ENCODE measurements at places on chromosomes 1 and 21.

DNA sequence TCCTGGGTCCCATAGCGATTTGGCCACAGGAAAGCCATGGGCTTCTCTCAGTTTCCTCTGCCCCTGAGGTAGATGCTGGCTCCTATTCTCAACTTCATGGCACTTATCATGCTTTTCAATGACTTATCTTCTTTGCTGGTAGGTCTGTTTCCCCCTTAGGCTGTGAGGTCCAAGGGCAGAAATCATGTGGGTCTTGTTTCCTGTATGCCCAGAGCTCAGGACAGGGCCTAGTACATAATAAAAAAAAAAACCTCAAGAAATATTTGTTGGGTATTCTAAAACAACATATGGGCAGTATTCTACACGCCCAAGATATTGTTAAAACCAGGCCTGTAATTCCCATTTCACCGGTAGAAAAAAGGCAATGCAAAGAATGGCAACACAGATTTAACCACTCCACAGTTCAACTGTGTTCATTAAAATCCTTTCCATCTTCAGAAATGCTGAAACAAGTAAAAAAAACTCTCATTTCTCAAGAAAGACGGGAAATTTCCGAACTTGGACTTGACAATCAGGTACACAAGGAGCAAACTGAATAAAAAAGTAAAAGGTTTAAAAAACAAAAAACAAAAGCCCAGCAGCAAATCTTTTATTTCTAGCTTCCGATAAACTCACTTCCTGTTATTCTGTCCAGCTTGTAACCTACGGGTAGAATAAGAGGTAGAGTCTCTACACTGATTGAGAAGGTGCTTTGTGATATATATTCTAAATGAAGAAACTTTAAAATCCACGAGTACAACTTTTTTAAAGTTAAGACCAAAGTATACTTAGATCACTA, 6.3 kb upstream of the TDRD10 start:
- no peak for DNase-seq

DNA sequence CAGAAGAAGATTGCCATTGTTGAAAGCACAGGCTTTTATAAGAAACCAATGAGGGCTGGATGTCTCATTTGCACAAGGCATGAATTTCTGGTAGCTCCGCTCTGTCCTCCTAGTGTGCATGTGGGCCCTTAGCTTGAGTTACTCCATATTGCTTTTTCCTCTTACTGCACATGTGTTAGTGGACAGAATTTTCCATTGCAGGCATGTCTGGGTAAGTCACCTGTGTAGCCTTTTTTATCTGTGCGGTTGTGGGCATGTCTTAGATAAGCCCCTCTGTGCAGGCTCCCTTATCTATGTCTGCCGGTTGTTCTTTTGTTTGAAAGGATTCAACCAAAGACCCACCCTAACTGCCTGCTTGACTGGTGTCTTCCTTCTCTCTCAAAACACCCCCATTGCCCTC, 7.2 kb upstream of the CLCA1 start:
- DNase-seq, result no peak

GRCh38 chr1:68201546-68202238, 30.6 kb downstream of the WLS start:
- peak; percentile 27 for DNase-seq

DNA sequence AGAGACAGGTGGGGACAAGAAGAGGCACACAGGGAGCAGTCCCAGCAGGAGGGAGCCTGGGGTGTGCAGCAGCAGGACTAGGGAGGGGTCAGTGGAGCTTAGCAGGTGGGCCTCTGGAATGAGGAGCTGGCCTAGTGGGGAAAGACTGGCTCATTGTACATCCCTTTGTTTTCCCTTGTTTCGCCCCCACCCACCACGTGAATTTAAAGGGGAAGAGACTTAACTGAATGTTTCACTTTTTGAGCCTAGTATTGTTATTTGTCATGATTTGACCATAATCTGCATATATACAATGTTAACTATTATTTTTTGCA, 181.7 kb downstream of the DHRS3 start:
- DNase-seq, result no peak

- peak; percentile 82 for DNase-seq
Measured at GRCh38 chr1:198465201-198466144, 75.0 kb downstream of the ATP6V1G3 start.

GRCh38 chr1:10979483-10979920, 33.0 kb upstream of the TARDBP start:
- DNase-seq, result no peak

DNA sequence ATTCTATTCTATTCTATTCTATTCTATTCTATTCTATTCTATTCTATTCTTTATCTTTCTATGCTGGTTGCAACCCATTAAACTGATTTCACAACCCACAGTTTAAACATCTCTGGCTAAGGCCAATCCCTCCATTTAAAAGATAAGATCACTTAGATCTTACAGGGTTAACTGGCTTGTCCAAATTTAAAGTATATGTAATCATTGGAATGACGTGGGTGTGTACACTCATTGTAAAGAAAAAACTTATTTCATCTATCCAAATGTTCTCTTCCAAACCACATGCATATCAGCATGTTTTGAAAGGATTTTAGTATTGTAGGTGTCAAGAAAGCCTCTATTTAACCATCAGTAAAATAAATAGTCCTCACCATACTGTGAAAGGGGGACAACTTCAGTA, 299.6 kb upstream of the RUNX1 start:
- no peak for DNase-seq

DNA sequence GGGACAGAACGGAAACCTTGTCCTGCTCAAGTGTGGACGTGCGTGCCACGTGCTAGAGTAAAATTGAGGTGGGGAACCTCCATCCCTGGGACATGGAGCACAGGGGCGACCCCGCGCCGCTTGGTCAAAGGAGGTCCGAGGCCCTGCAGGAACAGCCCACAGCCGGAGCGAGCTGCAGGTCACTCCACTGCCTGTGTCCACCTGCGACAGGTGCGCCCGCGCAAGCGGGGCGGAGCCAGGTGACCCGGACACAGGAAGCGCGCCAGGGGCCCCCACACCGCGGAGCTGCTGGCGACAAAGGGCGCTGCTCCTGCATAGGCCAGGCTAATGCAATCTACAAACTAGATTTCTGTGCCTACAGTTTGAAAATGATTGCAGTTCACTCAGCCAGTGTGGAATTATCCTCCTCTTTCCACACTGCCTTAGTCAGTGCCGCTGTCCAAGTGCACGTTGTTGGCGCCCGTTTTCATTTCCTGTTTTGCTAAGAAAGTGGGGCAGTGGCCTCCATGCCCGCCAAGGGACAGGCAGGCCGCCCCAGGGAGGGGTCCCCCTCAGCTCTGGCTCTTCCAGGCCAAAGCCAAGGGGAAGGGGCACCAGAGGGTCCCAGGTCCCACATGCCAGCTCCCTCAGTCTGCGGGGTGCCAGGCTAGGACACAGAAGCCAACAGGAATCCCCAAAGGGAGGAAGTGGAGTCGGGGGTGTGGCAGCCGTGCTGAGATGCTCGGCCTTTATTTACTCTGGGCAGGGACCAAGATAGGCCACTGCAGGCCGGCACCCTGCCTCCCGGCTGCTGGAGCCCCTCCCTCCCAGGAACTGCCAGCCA, 4.3 kb upstream of the NADK start:
- DNase-seq, result peak; percentile 79

- peak; percentile 91 for DNase-seq
Measured at GRCh38 chr1:66282891-66283621, 250.9 kb upstream of the SGIP1 start.

GRCh38 chr1:248755517-248755916, at the start of gene LYPD8:
Gene LYPD8 (minus strand): TSS chr1:248755759. CDS start chr1:248751081, 4,678 bp downstream.
- DNase-seq, result no peak

GRCh38 chr21:36320421-36321324, 676 bp downstream of the MORC3 start:
- DNase-seq, result peak; percentile 79

DNA sequence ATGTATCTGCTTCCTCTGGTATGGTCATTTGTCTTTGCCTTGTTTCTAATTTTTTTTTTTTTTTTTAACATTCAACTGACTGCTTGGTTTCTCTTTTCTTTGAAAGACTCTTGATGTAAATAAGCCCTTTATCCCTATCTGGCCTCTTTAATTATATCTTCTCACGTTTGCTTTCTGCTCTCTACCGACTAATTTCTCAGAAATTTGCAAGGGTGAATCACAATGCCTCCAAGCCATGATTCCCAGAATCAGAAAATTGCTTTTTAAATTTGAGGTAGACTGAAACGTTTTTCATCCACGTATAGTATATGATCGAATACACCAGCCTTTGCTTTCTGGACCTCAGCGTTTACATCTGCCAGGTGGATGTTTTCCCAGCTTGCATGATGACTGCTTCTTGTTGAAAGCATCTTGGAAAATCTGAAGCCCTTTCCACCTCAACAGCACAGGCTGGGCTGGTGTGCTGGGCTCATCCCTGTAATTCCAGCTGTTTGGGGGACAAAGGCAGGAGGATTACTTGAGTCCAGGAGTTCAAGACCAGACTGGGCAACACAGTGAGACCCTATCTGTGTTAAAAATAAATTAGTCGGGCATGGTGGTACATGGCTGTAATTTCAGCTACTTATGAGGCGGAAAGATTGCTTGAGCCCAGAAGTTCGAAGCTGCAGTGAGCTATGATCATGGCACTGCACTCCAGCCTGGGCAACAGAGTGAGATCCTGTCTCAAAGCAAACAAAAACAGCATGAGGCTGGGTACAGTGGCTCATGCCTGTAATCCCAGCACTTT, 35.0 kb upstream of the GPR137B start:
- DNase-seq, result peak; percentile 19

DNA sequence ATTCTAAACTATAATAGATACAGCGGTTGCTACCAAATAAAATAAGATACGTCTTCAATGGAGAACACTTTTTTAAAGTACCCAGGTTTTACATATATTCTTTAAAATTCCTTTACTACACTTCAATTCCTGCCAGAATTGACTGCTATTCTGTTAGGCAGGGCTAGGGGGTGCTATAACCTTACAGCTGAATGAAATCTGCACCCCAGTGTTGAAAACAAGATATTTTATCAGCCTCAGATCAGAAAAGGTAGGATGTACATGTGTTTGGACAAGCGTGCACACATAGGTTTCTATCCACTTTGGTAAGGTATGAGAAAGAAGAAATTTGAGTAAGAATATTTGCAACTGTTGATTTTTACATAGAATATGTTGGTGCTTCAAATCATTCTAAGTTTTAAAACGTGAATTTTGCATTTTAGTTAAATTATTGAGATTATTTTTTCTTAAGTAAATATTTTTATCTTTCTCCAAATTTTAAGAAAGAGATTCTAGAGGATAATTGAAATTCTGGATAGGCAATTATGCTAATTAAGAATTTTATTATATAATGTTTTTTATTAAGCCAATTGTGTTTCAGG, 490.8 kb upstream of the ADGRL4 start:
- peak; percentile 42 for DNase-seq

GRCh38 chr21:39012326-39013230, 170.7 kb downstream of the PSMG1 start:
- DNase-seq, result peak; percentile 6

GRCh38 chr21:24759348-24760075, 847.8 kb downstream of the MRPL39 start:
- DNase-seq, result no peak

DNA sequence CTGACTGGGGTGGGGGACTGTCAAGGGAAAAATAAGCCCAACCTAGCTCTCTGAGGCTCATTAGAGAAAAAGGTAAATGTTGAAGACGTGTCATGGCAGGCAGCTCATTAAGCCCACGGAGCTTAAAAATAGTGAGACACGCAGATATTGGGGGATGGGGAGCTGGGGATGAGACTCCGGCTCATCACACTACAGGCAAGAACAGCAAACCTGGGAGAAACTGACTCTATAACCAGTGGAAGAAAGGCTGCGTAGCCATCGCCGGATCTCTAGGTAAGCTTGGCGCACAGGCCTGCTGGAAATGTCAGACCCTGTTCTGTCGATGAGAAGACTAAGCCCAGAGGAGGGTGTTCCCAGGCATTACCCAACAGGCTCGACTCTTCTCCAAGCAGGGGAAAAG, 78.0 kb downstream of the SYT2 start:
- DNase-seq, result no peak

DNA sequence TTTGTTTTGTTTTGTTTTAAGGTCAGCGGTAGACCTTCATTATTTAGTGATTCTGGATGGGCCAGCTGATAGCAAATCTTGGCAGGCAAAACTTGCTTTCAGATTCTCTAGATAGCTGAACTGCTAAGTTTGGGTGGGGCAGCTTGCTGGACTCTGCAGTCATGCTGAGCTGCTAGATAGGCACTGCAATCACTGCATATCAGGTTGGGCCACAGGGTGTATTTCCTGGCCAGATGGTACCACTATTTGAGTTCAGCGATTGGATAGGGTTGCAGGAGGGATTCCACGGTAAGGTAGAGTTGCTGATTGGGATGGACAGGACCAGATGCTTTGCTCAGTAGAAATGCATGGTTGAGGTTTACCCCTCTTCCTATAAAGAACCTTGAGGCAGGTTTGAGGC, 579.3 kb upstream of the ADGRL4 start:
- no peak for DNase-seq

GRCh38 chr21:45152265-45152746, 77.9 kb downstream of the ADARB1 start:
- DNase-seq, result no peak

- no peak for DNase-seq
Measured at GRCh38 chr1:77756052-77756754, 3.4 kb downstream of the USP33 start.

DNA sequence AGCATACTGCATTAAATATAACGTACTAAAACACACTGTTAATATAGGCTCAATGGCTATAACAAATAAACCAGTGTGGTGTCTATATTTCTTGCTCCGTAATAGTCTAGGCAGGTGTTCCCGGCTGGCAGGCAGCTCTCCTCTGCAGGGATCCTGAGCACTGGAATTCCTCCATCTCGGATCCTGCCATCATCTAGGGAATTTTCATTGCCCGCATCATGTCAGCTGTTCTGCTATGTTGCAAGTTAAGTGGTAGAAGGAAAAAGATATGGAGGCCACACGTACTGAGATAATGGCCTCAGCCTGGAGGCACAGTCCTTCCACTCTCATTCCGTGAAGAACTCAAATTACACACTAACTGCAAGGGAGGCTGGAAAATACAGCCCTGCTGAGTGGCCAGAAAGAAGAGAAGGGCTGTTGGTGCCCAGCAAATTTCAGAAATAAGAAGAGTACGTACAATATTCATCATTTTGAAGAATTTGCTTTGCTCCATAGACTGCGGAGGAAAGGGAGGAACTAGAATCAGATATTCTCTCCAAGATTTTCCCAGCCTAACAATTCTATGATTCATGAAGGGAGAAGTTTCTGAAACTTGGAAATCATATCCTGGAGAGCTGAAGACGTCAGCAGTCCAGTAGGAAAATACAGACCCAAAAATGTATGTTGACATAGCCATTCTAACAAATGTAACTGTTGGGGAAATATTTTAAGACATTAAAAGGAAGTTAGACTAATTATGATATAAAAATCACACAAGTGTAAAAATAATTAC, 263.3 kb downstream of the MRPL39 start:
- no peak for DNase-seq

- DNase-seq, result no peak
Measured at GRCh38 chr1:189149547-189150375, 1327.9 kb downstream of the BRINP3 start.

GRCh38 chr21:34968414-34969333, 80.4 kb downstream of the RUNX1 start:
- no peak for DNase-seq

- DNase-seq, result no peak
Measured at GRCh38 chr1:206698011-206698410, 13.3 kb downstream of the MAPKAPK2 start.
